ENCODE measurements at places on chromosomes 4 and X.

DNA sequence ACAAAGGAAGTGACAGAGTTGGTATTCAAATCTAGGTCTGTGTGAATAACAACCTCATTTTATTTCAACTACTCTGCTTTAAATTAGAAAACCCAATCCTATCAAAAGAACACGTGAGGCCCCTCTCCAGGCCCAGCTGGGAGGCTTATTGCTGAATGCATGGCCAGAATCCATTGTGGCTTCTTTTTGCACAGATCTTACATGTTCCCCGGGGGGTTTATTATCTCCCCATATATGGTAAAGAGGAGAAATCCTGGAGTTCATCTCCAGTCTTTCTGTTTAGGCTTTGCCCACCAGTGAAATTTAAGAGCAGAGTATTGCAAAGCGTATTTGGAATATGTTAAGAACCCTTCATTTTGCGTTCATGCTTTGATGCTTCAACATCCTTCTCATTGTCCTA is 655.6 kb downstream of the IL1RAPL1 start:
- DNase-seq, result no peak

DNA sequence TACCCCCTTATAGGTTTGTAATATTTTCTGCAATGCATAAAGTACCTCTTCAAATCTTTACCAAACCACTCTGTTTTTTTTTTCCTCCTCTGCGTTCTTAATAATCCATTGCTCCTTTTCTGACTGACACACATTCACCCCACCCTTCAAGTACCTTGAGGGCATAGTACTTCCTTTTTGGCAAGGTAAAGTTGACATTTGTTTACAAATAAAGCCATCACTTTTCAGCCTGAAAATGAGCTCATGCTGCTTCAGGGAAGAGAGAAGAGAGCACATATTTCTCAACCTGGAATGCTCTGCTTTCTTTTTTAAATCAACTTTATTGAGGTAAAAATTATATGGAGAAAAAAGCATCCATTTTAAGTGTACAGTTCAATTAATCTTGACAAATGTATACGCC is 113.9 kb downstream of the AGTR2 start:
- no peak for DNase-seq

- DNase-seq, result no peak
Measured at GRCh38 chrX:45191820-45192409, 8.8 kb downstream of the DIPK2B start.

GRCh38 chrX:106928227-106928626 is 8.0 kb downstream of the CLDN2 start:
- DNase-seq, result no peak

DNA sequence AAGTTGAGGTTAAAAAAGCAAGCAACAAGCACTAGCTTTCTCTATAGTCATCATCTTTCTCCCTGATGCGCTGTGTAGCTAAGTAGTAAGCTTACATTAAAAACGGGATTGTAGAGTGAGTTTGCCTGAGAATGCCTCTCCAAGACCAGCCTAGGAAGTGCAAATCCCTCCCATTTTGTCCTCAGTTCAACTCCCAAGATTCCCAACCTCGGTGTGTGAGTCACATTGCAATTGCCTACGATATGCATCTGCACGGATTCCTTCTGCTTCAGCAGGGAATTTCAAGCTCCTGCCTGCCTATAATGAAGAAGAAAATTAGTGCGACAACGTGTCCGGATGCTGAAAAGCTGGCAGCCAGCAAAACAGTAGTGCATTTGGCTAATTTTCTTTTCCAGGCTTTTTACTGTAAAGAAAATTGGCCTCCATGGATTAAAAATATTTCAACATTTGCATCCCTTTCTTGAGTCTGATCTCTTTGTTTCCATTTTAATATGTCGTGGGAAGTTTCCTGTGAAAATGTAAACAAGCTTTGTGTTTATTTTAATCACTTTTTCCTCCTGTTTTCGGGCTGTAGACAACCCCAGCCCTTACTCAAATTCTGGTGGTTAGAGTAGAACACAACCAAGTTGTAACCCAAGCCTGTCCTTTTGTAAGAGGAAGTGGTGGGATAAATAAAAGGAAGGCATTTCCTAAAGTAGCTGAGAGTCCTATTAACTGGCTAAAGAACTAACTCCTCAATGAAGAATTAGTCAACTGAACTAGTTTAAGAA is 58.4 kb upstream of the TET2 start:
- no peak for DNase-seq

DNA sequence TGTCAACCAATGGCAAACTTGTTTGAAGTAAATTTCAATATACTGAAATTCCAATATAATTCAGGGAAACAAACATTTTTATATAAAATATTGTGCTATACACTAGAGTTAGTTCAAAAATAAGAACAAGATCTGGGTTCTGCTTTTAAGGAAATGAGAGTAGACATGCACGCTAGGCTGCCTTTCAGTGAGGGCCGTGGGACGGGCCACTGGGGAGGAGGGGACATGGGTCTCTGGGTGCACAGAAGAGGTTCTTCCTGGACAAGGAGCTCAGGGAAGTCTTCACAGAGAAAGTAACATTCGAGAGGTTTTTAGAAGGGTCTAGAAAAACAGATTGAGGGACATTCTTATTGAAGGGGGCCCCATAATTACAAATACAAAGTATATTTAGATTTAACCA is 64.4 kb downstream of the SHROOM3 start:
- no peak for DNase-seq

- DNase-seq, result no peak
Measured at GRCh38 chr4:25509646-25510045, 132.6 kb downstream of the ANAPC4 start.

DNA sequence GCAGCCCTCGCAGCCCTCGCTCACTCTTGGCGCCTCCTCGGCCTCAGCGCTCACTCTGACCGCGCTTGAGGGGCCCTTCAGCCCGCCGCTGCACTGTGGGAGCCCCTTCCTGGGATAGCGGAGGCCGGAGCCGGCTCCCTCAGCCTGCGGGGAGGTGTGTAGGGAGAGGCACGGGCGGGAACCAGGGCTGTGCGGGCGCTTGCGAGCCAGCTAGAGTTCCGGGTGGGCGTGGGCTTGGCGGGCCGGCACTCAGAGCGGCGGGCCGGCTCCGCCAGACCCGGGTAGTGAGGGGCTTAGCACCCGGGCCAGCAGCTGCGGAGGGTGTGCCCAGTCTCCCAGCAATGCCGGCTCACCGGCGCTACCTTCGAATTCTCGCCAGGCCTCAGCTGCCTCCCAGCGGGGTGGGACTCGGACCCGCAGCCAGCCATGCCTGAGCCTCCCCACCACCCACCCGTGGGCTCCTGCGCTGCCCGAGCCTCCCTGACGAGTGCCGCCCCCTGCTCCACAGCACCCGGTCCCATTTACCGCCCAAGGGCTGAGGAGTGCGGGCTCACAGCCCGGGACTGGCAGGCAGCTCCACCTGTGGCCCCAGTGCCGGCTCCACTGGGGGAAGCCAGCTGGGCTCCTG is 1.4 kb upstream of the AADAT start:
- no peak for DNase-seq

DNA sequence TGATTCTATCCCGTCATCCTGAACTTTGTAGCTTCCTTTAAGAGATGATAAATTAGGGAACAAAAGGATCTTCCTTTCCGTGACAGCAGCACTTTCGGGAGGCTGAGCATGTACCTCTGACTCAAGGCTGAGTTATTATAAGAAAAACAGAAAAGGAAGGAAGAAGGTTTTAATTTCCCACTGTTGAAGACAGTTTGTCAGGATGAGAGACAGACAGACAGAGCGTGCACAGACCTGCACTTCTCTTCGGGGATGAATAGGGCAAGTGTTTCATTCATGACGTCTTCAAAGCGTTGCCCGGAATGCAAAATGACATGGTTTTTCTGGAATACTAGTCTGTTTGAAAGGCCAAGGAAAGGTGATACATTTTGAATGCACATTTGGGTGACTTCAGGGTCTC is 405.3 kb upstream of the FAT1 start:
- DNase-seq, result no peak

- DNase-seq, result no peak
Measured at GRCh38 chrX:16853537-16853936, 16.6 kb downstream of the RBBP7 start.

DNA sequence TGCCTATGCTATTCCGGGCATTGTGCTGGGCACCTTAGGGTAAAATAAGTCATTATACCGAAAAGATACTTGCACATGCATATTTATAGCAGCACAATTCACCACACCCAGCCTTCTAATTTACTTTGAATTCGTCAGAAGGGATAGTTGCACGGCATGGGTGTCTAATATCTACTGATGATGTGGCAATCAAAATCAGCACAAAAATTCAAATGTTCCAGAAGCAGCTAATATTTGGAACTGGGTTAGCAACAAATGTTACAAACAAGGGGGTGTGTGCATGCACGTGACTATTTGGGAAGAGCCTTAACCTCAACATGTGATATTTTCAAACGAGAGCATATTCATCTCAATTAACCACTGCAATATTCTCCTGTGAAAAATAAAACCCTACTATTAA is 79.7 kb upstream of the PRSS48 start:
- no peak for DNase-seq

DNA sequence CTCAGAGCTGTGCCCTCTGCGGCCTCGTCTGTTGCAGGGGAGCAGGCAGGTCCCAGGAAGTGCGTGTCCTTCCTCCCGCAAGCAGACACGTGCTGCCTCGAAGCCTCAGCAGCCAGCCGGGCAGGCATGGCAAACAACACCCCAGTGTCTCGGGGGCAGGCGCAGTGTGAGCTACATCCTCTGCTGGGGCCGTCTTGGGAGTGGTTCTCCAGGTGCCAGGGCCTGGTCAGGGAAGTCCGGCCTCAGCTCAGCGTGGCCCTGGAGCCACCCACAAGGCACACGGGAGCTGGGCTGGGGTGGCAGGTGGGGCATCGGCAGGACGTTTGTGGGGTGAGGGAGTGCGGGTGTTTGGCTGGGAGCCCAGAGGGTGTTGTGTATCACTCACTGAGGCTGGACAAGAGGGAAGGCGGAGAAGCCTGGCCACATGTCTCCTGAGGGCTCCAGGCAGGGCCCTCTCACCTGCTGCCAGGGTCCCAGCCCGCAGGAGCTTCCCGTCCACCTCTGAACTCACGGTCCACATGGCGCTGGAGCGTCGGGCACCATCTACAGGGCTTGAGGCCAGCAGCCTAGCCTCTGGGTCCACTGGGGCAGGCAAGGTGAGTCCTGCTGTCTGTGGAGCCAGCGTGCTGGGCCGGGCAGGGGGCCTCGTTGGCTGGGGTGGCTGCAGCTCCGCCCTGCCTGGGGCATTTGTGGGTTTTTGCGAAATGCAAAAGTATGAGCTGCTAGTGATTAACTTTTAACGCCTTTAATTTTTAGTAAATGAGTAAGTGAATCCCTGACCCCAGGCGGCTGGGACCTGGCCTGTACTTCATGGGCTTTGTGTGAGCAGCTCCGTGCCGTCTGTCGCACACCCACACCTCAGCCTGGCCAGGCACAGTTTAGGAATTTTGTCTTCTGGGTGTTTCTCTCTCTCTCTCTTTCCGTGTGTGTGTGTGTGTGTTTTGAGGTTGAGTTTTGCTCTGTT is 17.3 kb upstream of the UVSSA start:
- no peak for DNase-seq

DNA sequence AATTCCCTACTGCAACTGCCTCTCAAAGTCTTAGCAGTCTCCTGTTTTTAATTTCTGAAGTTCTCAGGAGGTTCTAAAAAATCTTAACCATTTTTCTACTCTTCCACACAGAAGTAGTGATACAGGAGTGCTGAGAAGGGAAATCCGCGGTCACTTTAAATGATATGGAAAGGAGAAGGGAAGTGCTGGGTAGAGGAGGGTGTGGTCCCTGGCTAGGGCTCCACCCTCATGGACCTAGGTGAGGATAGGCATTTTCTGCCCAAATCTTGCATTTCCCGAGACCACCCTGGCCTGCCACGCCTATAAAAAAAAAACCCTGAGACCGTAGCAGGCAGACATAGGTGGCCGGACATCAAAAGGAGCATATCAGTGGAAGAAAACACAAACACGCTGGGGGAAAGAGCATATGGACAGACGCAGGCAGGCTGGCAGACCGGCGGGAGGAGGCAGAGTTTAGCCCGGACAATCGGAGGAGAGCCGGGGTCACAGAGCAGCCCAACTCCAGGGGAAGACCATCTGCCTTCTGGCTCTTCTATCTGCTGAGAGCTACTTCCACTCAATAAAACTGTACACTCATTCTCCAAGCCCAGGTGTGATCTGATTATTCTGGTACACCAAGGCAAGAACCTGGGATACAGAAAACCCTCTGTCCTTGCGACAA is 85.7 kb downstream of the POU3F4 start:
- DNase-seq, result no peak

- DNase-seq, result no peak
Measured at GRCh38 chrX:44332437-44332836, 11.0 kb downstream of the EFHC2 start.

DNA sequence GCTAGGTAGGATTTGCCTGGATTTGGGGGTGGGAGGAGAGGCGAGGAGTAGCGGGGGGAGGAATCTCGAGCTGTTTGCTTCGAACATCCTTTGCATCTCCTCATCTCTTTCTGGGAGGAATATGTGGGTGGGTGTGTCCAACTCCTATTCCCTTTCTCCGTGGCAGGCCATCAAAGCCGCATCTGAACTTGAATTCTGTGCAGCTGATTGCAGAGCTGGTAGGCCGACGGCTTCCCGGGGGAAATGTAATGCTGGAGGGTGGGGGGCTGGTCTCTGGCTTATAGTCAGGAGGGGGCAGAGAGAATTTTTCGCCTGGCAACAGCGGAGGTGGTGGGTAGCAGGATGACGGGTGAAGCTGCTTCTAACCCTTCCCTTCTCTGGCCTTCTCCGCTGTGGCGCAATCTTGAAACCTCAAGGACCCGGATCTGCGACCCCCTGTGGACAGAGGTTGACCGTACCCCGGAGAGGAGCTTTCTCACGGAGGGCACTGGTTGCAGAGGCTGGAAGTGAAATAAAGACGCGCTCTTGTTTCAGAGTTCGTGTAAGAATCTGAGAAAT is 628 bp downstream of the ZCCHC12 start:
- no peak for DNase-seq

DNA sequence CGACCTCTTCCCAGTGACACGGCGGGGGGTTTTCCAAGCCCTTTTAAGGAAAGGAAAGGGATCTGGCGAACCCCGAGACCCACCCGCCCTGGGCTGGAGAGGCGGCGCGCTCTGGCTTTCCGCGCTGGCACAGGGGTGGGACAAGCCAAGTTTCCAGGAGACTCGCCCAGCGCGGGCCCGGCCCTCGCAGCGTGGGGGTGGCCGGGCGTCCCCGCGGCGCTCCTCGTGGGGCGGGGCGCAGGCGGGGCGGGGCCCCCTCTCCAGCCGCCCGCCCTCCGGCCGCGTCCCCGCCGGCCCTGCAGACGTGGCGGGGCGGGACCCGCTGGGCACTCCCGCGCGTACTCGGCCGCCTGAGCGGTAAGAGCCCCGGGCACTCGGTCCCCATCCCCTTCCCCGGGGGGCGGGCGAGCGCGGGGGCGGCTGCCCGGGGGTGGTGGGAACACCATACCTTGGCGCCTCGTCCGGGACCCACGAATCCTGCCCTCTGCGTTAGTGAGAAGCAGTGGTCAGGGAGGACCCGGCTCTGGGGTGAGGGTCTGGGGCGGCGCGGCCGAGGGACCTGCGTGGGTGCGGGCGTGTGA is at the start of gene FAM114A1:
Gene FAM114A1, plus strand, starts transcription at position 329 of the 581 bp plus-strand sequence. CDS start 10,273 bp downstream, outside the sequence.
- DNase-seq, result no peak

Measured in stimulated activated CD8-positive, alpha-beta memory T cell treated with anti-CD3 and anti-CD28 coated beads, Interleukin-4, amount 100 ng/mL, for 4 hours (primary cell).